ENCODE measurements at places on chromosomes 5 and 9.

GRCh38 chr5:174723979-174724483 lies 351 bp upstream of the MSX2 start:
- DNase-seq: no peak

GRCh38 chr9:135989722-135990467 lies 28.7 kb upstream of the UBAC1 start:
- DNase-seq: no peak

DNA sequence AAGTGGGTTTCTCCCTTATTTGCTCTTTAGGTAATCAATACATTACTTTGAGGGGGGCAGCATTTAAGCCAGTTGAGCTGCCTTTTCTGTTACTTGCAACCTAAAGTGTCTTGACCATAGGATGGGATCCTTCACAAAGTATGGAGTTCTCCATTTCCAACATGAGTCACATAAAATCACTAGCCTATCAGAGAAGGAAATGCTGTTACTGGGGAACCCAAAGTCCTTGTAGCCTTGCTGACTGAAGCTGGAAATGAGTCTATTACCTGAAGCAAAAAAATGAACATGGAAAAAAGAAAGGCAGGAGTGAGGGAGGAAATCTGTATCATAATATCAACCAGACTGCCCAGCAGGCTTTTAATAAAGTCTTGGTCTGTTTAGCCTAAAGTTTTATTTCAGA lies 42.8 kb upstream of the SLIT3 start:
- DNase-seq: no peak

GRCh38 chr5:166695326-166695725 lies 1596.1 kb upstream of the WWC1 start:
- no peak for DNase-seq

DNA sequence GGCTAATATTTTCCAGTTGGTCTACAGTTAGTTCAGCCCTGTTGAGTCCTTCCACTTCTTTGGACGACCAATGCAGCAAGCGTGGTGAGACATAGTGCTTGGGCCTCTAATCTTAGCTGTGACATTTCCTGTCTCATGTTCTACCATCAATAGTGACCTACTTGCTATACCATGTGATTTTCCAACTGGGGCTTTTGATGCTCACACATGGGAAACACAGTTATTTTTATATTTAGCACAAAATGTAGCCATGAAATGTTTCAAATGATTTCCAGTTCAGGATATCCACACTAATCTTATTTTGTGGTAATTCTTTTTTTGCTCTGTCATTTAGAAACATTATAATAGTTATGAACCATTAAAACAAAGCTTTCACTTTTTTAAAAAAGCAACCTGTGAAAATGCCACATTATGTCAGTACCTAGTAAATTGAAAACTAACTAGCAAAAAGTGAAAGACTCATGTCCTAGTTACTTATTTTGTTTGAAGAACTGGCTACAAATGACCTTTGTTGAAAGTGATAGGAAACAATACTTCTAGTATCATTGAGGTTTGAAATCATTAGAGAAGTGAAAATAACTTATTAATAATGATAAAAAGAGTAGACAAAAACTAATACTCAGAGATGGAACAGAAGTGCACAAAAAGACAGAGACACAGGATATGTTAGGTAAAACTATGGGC lies 18.3 kb downstream of the MARCHF3 start:
- DNase-seq: no peak

DNA sequence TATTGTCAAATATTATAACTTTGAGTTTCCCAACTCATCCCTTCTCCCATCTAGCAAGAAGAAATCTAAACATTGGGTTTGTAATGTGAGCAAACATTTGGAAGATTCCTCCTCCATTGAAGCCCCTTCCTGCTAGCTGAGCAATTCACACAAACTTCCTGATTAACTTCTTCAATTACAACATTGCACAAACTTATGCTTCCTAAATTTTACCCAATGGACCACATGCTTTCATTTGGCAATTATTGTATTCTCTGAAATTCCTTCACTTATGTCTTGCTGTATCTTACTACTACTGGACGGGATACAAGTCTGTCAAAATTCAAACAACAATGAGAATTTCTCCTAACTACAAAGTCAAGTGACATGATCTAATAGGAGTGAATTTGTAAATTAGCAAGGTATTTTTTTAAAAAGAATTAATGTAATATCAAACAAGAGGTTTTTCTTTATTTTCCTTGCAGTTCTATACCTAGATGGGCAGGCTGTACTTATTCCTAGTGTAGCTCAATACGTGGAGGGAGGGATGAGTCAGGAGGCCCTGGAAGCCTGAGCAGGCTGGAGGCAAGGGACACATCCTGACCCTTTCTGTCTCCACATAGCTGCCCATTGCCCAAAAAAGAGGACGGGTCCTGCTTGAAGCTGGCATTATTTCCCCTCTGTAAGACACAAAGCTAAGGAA lies 11.8 kb upstream of the IFNW1 start:
- no peak for DNase-seq

GRCh38 chr5:65779643-65780042 lies 57.6 kb downstream of the NLN start:
- no peak for DNase-seq

- no peak for DNase-seq
Measured at GRCh38 chr5:153489611-153490010, 859 bp upstream of the GRIA1 start.

DNA sequence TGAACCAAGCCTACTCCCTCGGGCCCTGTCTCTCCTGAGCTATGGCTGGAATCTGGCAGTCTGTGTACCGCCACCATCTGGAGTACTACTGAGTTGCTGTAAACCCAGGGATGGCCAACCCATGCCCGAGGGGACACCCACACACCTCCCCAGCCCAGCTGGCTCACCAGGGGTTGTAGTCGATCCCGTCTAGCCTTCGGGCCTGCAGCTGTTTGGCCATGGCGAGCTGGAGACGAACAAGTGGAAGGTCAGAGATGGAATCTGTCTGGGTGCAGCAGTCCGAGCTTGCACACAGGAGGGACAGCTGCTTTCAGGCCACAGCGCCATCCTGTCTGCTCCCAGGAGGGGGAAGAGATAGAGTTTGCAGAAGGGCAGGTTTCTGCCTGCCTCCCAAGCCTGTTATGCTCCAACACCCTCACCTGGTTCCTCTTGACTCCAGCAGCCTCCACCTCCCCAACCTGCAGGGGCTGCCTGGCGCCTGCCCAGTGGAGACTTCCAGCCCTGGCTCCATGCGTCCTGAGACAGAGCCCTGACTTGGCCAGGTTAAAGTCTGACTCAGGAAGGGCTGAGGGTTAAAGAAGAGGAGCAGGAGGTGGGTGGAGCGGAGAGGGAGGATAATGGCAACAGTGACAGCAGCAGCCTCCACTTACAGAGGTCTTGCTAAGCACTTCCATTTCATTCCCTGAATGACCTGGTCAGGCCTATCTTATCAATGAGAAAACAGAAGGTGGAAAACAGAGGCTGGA lies 15.8 kb upstream of the SPOUT1 start:
- no peak for DNase-seq

GRCh38 chr5:135161221-135161620 lies 127.2 kb upstream of the PITX1 start:
- no peak for DNase-seq

GRCh38 chr9:131529597-131530545 lies 1.2 kb downstream of the UCK1 start:
- DNase-seq: no peak

GRCh38 chr9:135666534-135667462 lies 3.7 kb downstream of the LCN9 start:
- DNase-seq: no peak

- no peak for DNase-seq
Measured at GRCh38 chr9:130728721-130729120, 35.1 kb downstream of the EXOSC2 start.

DNA sequence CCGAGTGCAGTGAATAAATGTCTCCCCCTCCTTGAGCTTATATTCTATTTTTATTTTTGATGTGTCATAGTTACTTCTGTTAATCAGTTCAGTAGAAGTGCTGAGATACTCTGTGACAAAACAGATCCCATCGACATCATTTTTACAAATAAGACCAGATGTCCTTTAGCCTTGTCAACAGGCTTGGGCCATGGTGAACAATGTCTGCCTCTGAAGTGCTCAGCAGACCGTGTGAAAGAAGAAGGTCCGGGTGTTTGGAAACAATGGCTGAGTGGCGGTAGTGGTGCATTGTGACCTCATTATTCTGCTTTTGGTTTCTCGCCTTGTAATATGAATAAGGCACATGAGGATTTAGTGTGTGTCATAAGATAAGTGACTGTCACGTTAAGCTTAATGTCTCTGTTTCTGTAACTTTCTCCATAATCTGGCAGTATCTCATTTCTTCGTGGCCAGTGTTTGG lies 71.2 kb downstream of the SYK start:
- DNase-seq: no peak

- no peak for DNase-seq
Measured at GRCh38 chr9:118918180-118918579, 451.1 kb downstream of the BRINP1 start.

DNA sequence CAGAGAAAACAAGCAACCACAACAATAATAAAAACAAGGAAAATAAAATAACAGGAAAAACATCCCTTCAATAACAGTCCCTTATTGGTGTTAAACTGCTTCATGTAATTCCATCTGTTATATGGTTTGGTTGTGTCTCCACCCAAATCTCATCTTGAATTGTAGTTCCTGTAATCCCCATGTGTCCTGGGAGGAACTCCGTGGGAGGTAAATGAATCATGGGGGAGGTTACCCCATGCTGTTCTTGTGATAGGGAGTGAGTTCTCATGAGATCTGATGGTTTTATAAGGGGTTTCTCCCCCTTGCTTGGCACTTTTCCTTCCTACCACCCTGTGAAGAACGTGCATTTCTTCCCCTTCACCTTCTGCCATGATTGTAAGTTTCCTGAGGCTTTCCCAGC lies 369.8 kb downstream of the TMEM232 start:
- DNase-seq: no peak

DNA sequence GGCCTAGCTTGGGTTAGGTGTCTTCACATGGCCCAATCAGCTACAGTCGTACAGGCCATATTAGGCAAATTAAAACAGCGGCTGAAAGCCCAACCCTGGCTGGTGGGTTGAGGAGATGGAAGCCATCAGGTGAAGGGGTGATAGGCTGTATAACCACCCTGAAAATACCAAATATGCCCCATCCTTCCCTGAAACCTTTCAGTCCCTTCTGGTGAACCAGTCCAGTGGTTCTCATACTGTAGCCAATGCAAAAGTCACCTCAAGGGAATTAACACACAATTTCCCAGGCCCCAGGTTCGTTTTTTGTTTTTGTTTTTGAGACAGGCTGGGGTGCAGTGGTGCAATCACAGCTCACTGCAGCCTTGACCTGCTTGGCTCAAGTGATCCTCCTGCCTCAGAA lies 19.8 kb upstream of the KCNV2 start:
- no peak for DNase-seq

DNA sequence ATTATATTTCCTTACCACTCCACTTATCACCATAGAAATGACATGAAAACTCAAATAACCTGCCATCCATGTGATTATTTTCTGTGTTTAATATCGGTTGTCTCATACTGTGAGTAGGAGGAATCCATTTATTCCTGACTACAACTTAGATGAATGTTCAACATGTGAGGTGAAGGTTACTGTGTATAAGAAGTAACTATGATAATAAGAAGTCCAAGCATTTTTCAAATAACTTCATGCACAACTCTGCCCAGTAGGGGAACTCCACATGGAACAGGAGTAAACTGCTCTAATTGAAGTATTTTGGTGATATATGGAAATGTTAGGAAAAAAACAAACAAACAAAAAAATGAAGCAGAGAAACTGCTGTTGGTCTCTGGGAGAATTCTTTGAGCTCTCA lies 447.5 kb upstream of the GRIN3A start:
- DNase-seq: no peak

DNA sequence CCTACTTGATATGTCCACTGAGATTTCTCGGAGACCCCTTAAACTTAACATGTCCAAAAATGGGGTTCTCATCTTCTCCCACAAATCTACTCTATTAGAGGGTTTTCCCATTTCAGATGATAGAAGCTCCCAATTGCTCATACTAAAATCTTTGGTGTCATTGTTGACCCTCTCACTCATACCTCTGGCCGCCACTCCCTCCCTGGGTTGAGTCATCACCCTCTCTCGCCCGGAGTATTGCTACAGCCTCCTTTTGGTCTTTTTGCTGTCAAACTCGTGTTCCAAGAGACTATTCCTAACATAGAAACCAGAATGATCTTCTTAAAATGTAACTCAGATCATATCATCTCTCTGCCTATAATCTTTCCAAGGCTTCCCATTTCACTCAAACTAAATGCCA lies 91.0 kb upstream of the GNAQ start:
- DNase-seq: no peak

GRCh38 chr5:15526413-15526812 lies 26.4 kb downstream of the FBXL7 start:
- DNase-seq: no peak

All from stimulated activated CD8-positive, alpha-beta memory T cell treated with anti-CD3 and anti-CD28 coated beads, Interleukin-2, amount 100 ng/mL, for 48 hours (primary cell).